ENCODE measurements at places on chromosomes 2 and 18.

GRCh38 chr2:225599856-225600255 is 200.3 kb downstream of the NYAP2 start:
- no peak for DNase-seq

DNA sequence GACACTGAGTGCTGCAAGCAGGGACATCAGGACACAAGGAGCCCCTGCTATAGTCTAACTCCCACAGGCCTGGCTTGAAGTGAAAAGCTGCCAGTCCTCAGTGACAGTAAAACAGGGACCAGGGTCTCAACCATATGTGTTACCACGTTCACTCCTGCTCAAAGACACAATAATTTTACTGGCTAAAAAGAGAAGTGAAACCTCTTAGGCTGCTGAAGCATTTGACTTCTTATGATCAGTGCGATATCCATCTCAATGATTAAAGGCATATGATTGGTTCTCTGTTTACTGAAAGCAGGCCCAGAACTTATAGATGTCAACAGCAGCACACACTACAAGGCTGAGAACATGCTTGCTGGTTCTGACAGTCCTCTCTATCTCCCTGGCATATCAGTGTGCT is 129.8 kb upstream of the LMAN1 start:
- no peak for DNase-seq

DNA sequence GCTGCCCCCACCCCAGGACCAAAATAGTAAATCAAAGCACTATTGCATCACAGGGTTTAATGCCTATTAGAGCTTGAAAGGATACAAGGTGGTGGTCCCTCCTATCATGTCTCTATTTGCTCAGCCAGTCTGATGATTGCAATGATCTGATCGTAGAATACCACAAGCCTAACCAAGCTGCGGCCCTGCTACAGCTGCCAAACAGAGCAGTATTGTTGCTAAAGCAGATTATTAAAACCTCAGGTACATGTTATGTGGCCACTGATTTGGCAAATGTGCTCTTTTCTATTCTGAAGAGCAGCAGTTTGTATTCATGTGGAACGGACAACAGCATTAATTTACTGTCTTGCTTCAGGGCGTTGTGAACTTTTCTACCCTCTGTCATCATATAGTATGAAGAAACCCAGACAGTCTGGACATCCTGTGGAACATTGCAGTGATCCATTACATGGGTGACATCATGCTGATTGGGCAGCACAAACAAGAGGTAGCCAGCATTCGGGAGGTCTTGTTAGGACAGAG is 8.4 kb upstream of the VAPA start:
- DNase-seq = no peak

DNA sequence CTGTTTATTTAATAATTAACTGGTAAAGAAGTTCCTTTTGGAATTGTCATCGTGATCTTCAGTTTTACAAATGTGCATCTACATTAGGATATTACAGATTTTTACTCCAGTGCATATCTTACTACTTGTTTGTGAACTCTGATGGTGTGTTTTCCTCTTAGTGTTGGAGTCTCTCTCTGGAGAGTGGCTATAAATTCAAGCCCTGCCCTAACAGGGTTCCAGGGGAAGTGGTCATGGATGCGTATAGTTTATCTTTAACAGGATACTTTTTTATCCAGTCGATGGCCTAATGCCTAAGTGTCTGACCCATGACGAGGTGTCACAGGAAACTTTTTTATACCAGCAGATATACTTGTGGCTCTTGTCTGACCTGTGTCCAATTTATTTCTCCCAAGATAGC is 75.4 kb downstream of the CHN1 start:
- DNase-seq = no peak

DNA sequence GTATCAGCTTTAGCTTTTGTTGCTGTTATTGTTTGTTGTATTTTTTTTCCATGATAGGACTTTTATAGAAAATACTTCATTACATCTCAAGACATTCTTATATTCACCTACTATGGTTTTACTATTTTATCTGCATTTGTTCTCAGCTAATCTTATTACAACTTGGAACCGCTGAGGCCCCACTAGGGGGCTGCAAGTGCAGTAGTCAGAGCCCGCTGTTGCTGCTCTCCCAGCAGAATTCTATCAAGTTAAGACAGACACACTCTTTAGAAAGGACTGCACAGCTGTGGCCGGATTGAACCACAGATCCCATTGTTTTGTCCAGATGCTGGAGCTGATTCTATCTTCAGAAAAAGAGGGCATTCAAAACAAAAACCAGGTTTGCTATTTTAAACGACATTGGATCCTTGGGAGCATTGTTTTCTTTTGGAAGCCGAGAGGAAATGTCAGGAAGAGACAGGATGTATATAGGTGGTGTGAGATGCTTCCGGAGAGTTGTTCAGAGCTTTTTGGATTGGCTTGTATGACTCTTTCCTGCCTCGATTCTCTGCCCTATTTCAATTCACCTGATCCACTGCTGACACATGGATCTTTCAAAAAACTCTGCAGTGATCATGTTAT is 105.7 kb upstream of the GAREM1 start:
- DNase-seq = peak; percentile 11

GRCh38 chr2:239953418-239954061 is 71.6 kb downstream of the NDUFA10 start:
- peak; percentile 7 for DNase-seq

GRCh38 chr2:58896638-58897037 is 655.5 kb upstream of the FANCL start:
- DNase-seq = peak; percentile 80

DNA sequence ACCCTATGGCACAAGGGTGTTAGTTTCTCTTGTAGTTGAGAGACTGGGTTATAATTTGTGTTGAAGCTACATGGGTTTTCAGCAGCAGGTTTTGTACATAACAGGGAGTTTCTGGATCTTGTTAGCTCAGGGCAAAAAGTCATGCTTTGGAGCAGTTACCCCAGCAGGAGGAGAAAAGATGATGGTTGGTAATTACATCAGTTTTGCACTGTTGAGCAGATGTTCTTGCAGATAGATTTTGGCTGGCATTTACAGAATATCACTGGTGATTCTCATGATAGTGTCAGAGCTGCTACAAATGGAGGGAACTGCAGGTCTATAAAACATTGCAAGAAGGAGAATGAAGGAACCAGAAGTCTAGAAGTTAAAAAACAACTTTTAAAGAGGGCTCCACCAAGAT is 215.2 kb upstream of the ATP5MC3 start:
- no peak for DNase-seq

DNA sequence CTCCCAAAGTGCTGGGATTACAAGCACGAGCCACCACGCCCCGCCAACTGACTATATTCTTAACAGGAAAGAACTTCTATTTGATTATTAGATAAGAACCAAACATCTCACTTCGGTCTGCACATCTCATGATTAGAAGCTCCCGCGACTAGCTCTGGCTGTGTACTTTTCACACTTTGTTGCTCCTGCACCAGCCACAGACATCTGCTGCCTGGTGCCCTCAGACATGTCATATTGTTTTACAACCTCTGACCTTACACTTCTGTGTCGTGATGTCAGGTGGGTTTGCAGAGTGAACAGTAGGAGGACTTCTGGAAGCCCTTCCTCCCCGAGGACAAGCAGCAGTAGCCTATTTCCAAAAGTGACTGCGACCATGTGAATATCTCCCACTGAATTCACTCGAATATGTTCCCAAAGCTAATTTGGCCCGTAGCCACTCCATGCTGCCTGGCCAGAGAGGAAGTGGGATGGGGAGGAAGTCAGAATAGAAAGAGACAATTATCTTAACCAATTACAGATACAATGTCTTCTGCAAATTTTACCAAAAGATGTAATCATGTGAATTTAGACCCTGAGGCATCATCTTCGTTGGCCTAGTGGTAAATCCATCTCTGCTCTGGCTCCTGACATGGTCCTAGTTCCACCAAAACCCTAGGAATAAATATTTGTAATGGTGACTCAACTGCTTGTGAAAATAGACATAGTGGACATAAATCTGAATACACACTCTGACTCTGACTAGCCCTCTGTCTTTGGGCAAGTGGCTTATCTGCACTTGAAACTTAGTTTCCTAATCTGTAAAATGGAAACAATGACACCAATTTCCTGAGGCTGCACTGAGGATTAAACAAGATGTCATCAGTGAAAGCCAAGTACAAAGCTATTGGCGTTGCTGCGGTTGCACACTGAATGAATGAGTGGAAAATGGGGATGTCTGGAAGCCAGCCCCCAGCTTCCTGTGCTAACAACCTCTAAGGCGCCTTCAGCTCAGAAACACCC is 406.1 kb downstream of the LRATD1 start:
- DNase-seq = peak; percentile 73

DNA sequence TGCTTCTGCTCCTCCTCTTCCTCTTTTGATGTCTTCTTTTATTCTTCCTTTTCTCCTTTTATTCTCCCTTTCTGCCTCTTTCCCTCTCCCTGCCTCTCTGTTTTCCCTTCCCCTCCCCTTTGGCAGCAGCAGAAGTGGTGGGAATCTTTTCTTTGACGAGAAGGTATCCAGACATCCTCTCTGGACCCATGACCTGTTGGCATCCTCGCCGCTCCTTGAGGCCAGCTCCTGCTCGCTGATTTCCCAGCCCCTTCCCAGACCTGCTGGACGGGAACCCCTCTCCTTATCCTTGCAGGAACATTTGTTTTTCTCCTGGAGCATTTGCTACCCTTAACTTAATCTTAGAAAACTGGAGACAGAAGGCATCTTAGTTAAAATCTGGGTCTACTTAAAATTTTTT is 130.5 kb downstream of the LPIN1 start:
- no peak for DNase-seq

DNA sequence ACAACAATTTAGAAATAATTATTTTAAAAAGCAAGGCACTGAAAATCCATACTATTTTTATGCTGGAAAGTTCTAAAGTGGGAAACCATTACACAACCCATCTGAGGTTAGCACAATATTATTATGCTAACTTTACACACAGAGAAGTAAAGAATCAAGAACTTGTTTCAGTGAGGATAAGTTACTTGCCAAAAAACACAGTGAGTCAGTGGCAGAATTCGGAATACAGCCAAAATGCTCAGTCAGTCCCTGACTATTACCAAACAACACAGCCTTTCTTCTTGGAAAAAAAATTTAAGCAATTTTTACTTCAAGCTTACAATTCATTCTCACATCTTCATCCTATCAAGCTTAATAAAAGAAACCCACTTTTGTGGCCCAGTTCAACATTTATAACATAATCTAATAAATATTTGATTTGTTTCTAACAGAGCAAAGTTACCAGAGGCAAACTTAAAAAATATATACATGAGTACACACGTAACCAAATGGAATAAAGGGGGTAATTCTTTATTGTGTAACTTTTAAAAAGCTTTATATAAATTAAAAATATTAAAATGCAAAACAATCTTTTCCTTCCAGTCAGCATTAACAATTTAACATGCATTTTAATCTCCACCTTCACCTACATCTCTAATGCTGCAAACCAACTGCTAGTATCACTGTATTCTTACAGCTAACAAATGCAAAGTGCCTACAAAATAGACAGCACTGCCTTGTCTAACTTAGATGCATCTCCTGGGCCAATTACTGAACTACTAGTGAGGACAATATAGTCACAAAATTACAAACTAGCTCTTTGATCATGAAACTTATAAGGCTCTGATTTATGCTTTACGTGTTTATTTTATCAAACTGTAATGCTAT is 55.2 kb downstream of the CCDC88A start:
- peak; percentile 94 for DNase-seq

GRCh38 chr18:39960550-39960949 is 1994.5 kb upstream of the PIK3C3 start:
- peak; percentile 75 for DNase-seq

DNA sequence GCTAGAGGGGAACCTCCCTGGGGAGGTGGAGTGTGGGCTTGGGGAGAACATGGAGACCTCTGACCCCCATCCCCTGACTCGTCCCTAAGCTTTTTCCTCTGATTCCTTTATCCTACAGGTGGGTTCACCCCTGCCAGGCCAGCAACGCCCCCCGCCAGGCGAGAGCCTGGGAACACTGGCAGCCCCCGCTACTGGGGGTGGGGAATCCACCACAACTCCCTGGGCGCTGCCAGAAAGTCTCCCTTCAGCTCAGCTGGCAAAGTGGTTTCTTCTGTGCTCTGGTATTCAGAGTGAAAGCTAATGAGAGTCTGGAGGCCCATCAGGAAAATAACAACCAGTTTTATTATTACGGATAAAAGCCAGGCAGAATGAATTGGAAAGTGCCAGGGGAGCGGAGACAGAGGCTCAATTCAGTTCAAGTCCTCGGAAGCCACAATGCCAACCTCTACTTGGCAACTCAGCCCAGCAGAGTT is 2.8 kb downstream of the DIPK1C start:
- DNase-seq = no peak

DNA sequence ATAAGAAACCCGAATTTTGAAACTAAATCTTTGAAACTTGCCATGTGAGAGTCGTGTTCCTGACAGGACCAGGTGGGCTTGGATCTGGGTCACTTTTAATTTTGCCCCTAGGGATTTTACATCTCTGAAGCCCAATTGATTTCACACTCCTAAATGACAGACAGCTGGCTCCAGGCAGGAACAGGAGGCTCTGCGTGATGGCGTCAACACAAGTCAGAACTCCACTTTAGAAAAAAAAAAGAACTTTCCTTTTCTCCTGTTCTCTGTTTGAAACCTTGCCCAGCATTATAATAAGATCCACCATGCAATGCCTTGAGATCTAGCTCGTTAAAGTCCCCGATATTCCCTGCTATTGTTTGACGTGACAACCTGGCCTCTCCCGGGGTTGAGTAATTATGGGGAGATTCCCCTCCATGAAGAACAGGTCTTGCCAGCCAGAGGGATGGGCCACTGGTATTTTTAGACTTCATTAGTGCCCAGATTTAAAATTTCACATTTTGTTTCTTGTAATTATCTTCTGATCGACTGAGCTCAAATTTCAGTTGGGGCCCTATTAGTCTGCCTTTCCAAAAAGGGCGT is 260.3 kb downstream of the KLHL29 start:
- no peak for DNase-seq

DNA sequence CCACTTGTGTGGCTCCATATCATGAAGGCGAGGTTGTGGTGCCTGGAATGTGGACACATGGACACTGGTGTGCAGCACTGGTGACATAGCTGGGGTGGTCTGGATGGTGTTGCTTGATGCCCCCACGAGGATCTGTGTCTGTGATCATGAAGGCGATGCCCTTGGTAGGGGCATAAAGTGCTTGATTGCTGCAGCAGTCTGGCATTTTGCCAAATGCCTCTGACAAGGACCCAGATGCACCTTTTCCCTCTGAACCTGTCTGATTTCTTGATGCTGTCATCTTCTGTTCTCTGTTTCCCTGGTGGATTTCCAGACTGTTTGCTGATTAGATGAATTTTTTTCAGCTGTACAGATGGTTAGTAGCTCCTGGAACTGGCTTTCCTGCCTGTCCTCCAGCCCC is 752.0 kb upstream of the HS6ST1 start:
- DNase-seq = no peak

DNA sequence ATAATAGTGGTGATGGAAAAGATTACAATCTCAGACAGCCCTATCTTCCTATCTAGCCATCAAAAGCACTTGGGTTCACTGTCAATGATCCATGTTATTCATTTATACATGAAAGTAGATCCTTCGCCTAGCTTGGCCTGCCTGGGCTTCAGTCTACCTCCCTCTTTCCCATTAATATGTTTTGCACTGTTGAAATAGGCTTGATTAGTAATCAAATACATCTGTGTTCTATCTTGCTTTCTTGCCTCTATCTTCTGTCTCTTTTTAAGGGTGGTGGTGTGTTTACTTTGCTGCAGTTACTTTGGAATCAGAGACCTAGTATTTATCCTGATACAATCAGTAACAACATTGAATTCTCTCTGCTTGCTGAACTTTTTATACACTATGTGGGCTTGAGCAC is 521.2 kb downstream of the TNS1 start:
- DNase-seq = no peak

GRCh38 chr2:238418999-238419546 is 7.7 kb upstream of the ASB1 start:
- peak; percentile 35 for DNase-seq

- peak; percentile 77 for DNase-seq
Measured at GRCh38 chr18:55136864-55137263, 177.6 kb upstream of the CCDC68 start.

All from fibroblast of skin of right biceps (primary cell).